ENCODE measurements at places on chromosomes 1 and 21.

- no peak for DNase-seq
These were observed 1.1 kb downstream of the LPGAT1 start for GRCh38 chr1:211829343-211830054.

GRCh38 chr1:224132901-224133300, 19.0 kb downstream of the FBXO28 start:
- DNase-seq = no peak

DNA sequence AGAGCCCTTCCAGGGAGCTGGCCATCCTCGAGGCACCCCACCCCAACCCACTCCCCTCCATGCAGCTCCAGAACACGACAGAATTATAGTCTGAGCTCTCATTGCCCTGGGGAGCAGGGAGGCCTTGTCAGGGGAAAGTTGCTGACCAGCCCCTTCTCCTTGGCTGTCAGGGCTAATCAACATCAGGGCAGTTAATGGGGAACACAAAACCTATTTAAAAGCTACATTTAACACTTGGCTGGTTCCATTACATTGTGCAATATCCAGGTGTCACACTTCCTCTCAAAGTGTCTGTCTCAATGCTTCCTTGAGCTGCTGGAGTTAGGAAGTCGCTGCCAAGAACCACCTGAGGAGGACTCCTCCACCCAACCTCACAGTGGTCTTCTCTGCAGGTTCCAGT, 111.8 kb upstream of the GRIK3 start:
- DNase-seq = no peak

DNA sequence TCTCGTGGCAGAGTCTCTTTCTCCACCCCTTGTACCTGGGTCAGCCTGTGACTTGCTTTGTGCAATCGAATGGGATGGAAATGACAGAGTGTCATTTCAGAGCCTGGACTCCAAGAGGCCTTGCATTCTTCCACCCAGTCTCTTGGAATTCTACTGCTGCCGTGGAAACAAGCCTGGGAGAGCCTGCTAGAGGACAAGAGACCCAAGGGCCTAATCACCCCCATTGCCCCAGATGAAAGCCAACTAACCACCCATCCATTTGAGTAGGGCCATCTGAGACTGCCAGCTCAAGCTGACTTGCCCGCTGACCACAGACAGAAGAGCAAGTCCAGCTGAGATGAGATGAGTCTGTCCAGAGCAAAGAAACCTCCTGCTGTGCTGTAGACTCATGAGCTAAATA, 201.6 kb downstream of the PTPRU start:
- DNase-seq = no peak

GRCh38 chr1:85700422-85700821, 7.8 kb downstream of the ZNHIT6 start:
- DNase-seq = no peak

DNA sequence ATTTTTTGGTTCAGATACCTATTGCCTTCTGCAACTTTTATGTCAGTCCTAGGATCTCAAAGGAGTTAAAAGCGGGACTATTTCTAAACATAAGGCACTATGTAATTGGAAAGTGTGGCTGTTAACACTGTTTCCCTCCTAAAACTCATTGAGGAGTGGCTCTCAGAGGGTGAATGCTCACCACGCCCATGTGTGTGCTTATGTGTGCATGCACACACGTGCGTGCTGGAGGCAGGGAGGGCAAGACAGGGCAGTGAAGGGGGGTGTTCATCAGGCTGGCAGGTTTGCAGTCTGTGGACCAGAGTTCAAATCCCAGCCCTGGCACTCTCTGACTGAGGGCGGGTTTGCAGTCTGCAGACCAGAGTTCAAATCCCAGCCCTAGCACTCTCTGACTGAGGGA, 22.4 kb downstream of the KCNAB2 start:
- no peak for DNase-seq

DNA sequence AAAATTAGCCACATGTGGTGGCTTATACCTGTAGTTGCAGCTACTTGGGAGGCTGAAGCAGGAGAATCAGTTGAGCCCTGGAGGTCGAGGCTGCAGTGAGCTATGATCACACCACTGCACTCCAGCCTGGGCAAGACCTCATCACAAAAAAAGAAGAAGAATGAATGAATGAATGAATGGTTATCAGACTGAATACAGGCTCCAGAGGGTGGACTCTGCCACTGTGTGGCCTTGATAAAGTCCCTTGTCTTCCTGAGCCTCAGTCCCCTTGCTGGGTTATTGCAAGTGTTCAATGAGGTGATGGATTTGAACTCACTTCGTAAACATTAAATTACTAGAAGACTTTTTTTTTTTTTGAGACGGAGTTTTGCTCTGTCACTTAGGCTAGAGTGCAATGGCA, 24.7 kb downstream of the SHISAL2A start:
- no peak for DNase-seq

GRCh38 chr1:89922911-89923310, 72.0 kb upstream of the ZNF326 start:
- DNase-seq = no peak

- no peak for DNase-seq
These were observed 169.8 kb upstream of the FOXD3 start for GRCh38 chr1:63152572-63152971.

GRCh38 chr1:61597601-61598000, 127.3 kb downstream of the TM2D1 start:
- no peak for DNase-seq

DNA sequence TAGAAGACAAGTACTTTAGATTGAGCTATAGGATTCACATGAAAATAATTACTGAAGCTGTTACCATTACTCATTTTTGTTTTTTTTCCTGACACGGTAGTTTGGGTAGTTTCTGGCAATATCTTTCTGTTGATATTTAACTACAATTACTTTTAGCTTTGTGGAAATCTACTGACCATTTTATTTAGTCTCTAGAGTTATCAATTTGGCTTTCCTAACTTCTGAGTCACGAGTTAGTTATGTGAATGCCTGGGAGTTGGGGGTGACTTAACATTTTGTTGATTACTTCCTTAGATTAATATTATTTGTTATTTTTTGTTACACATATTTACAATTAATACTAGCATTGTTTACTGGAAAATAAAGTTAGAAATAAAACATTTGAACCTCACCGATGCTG, 160.6 kb downstream of the HMCN1 start:
- DNase-seq = no peak

DNA sequence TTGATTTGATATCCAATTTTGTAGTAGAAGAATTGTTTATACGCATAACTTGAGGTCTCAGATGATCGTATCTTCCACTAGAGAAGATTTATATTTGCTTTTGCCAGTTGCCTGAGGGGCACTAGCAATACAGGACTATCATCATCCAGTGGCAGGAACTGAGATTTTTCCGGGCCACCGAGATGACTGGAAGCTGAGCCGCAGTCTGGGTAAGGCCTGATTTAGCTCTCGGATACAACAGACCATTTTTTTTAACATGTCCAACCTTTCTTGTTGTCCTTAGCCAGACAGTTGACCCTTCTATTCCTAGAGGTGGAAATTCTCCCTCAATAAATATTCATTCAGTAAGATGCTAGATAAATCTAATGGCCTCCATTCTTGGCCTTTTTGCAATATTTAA, 25.4 kb upstream of the GUCA2B start:
- no peak for DNase-seq

DNA sequence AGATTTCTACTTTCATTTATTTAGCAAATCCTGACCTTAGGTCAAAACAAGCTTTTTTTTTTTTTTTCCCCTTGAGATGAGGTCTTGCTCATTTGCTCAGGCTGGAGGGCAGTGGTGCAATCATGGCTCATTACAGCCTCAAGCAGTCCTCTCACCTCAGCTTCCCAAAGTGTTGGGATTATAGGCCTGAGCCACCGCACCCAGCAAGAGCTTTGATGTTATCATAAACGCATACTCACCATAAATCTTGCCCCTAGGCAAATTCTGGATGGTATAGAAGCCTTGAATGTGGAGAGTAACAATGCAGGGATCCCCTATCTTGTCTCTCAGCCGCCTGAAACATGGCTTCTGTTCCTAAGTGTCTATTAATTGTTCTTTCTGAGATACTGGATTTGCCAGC, 24.8 kb upstream of the CLDN8 start:
- DNase-seq = no peak

- no peak for DNase-seq
These were observed 5.2 kb upstream of the SEMA4A start for GRCh38 chr1:156148216-156148615.

DNA sequence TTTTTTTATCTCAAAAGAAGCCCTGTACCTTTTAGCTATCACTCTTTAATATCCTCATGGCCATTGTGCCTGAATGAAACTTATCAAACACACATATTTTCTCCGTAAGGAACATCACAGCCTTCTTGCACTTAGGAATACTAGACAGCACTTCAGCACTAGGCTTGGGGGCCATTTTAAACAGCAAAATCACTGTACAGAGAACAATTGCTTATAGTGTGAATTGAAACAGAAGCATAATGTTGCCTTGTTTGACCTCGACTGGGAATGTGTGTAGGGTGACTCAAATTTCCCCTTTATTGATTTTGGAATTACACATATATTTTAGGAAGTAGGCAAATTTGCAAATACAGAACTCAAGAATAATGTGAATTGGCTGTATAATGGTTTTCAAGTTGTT, 36.4 kb downstream of the KYAT3 start:
- no peak for DNase-seq

- no peak for DNase-seq
These were observed 226.7 kb upstream of the POU3F1 start for GRCh38 chr1:38273196-38273804.

- DNase-seq = no peak
These were observed 19.8 kb upstream of the C1orf21 start for GRCh38 chr1:184366997-184367396.

DNA sequence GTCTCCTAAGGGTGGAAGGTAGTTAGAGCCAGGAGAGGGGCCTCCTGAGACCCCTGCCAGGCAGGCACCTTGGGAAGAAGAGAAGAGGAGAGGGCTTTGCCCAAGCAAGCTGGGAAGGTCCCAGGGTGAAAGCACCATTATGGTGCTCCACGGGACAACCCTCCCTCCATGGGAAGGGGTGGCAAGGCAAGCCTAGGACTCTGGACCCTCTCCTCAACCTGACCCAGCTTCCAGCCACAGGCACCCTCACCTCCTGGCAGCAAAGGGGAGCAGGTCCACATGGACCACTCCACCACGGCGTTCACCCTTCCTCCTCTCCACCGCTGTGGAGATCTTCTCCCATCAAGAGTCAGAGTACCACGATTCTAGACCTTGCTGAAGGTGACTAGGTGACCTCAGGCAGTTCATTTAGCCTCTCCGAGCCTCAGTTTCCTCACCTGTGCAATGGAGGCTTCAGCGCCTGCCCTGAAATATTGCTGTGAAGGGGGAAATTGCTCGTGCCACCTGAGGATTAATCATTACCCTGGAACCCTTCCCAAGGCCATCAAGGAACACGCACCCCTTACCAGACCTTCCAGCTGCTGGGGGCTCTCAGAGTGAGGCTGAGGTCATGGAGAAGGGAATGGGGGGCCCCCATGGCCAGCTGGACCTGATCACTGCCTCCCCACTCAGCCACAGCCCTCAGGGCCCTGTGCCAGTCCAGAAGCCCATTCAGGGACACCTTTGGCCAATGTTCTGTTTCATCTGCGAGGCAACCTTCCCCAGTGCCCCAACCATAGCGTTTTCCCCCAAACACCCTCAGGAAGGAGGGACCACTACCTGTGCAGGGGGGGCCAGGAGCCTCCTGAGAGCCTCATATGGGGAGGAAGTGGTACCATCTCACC, 1.6 kb downstream of the RAP1GAP start:
- no peak for DNase-seq

DNA sequence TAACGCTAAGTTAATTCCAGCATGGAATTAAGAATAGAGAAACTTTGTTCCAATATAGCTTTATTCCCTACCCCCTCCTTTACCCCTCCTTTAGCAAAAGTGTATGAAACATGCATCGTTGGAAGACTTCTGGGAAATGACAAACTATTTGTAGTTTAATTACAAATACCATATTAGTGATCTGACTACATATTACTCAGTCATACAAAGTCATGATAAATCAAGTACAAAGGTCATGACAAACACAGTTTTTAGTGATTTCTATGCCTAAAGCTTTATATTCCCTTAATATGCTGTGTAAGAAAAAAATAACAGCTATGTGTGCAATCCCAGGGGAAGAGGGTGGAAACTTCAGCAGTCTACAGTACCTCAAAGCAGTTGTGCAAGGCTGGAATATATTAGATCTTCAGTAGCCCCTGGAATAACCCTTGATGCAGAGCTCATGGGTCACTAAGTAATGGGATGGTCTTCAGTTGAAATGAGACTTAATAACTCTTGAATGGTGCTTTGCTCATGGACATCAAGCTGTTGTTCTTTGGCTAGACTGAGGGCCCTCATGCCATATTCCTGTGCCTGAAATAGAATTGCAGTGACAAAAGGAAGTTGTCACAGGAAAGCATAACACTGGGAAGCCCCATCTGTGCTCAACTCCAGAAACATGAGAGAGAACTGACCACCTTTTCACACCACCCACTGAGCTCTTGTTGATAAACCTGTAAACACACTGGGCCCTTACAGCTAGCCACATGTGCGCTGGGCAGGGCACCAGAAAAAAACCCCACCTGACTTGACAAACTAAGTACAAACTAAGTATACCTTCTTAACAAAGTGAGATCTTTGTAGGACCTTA, 25.3 kb downstream of the ZMYND12 start:
- DNase-seq = no peak

GRCh38 chr1:187654635-187655034, 825.9 kb downstream of the PLA2G4A start:
- no peak for DNase-seq

DNA sequence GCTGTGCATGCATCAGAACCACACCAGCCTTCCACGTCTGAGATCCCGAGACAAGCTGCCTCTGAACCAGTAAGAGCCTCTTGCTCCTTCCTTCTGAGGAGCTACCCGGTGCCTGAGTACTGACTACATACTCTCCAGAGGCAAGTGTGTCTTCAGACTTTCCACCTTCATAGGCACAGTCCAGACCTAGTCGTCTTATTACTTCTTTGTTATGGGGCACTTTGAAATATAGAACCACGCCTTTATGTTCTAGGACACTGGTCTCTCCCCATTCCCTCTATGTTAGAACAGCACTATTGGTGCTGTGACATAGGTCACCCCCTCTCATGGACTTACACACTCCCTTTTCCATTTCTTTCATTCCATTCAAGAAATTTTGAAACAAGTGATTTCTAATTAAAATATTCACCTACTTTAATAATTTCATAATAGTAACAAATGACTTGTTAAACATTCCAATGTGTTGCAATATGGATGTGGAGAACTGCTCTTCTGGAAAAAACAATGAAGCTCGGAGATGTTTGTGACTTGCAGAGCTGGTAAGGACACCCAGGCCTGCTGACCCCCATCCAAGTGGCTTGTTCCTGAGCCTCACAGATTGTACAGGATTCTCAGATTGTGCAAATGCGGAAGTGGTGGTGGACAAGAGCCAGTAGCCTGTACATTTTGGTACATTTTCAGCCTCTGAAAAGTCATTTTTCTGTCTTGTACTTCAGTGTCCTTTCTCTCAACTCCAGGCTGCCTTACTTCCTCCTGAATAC, 76.1 kb upstream of the SIPA1L2 start:
- DNase-seq = no peak

DNA sequence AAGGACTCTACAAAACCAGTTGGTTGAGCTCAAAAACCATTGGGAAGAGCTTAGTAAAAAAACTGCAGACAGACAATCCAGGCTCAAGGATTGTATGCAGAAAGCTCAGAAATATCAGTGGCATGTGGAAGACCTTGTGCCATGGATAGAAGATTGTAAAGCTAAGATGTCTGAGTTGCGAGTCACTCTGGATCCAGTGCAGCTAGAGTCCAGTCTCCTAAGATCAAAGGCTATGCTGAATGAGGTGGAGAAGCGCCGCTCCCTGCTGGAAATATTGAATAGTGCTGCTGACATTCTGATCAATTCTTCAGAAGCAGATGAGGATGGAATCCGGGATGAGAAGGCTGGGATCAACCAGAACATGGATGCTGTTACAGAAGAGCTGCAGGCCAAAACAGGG, 104.0 kb upstream of the BMP8A start:
- no peak for DNase-seq
